Activated CD4-positive, alpha-beta memory T cell treated with anti-CD3 and anti-CD28 coated beads, Interleukin-2, amount 10 ng/mL, durations not matched to agents 7 days and 5 days (primary cell): ENCODE measurements at places on chromosomes 1 and 21. TPM values are rescaled to one million over a fixed set of nuclear protein-coding genes. Genes with fewer than 3 reads are reported as not detected.

Gene MROH9
- not detected for total RNA-seq

Gene GPR25
- total RNA-seq, result 0.25 TPM

Gene FHAD1
- total RNA-seq, result not detected

DNA sequence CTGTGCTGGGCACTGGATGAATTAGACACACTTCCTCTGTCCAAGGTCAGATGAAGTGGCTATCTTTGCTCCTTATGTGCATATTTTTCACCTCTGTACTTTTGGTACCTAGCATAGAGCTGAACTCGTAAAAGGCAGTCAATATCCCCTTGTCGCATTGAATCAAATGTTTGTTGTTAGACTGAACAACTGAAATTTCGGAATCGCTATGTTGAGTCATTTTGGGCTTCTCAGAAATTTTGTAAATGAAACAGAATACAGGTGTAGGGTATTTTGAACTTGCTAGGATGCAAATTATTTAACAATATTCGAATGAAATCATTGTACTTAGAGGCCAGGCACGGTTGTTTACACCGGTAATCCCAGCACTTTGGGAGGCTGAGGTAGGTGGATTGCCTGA is 48.0 kb downstream of the PDE4B start:
- DNase-seq, result no peak
- H3K27me3 ChIP-seq, result peaks cover 16% of the 10 kb centered on the region
- H3K4me3 ChIP-seq, result no peak overlapping the region
- no peak overlapping the region for H3K27ac ChIP-seq

DNA sequence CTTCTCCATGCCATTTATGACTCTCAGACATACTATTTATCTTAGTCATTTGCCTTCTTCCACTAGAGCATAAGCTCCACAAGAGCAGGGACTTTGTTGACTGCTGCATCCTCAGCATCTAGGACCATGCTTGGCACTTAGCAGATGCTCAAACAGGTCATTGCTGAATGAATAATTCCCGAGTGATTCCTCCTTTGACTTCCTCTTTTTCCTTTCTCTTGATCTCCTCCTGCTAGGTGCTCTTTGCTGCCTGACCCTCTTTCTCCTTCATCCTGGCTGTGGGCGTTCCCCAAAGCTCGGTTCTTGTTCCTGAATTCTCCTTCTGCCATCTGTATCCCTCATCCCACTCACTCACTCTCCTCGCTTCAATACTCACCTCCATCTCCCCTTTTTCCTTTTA is 23.5 kb downstream of the SYT6 start:
- H3K27me3 ChIP-seq, result peaks cover 22% of the 10 kb centered on the region
- H3K4me1 ChIP-seq, result peaks cover 3% of the 10 kb centered on the region
- no peak overlapping the region for H3K4me3 ChIP-seq
- H3K36me3 ChIP-seq, result no peaks in the 10 kb centered on the region
- no peak overlapping the region for H3K27ac ChIP-seq

GRCh38 chr1:50936321-50936720 is 23.7 kb downstream of the FAF1 start:
- H3K27ac ChIP-seq, result no peak overlapping the region
- no peak overlapping the region for H3K4me3 ChIP-seq
- no peak for DNase-seq
- H3K36me3 ChIP-seq, result peaks cover 6% of the 10 kb centered on the region
- no peaks in the 10 kb centered on the region for H3K27me3 ChIP-seq

DNA sequence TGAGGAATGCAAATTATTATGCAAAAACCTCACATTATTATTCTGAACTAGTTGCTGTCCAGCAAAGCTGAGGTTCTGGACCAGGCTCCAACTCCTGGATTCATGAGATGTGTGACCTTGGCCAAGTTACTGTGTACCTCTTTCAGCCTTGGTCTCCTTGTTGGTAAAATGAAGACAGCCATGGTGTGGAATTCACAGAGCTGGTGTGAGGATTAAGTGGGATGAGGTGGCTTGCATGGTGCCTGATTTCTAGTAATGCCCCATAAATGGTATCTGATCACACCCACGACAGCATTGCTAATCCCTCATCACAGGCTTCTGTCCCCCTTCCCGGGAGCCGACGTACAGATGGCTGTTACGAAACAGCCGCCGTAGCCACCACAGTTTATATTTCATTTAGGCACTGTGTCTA is 59.6 kb downstream of the PGBD5 start:
- H3K36me3 ChIP-seq, result no peaks in the 10 kb centered on the region
- no peak for DNase-seq
- H3K27me3 ChIP-seq, result peaks cover 6% of the 10 kb centered on the region
- H3K4me3 ChIP-seq, result no peak overlapping the region
- no peak overlapping the region for H3K27ac ChIP-seq

DNA sequence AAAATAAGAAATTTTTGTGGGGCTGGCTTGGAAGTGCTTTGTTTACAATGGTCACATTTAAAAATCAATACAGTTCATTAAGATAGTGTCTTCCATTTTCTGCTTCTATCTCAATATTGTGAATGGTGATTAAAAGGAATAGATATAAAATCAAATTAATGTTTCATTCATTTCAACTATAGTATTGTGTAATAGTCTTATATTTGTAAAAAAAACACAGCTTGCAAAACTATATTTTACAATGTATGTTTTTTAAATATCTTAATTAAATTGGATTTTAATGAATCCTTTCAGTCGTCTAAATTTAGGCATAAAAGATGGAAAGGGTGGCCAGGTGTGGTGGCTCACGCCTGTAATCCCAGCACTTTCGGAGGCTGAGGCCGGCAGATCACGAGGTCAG is 63.5 kb downstream of the CRB1 start:
- peaks cover 3% of the 10 kb centered on the region for H3K27me3 ChIP-seq
- H3K4me1 ChIP-seq, result no peaks in the 10 kb centered on the region
- no peak overlapping the region for H3K4me3 ChIP-seq
- H3K27ac ChIP-seq, result no peak overlapping the region
- DNase-seq, result no peak

DNA sequence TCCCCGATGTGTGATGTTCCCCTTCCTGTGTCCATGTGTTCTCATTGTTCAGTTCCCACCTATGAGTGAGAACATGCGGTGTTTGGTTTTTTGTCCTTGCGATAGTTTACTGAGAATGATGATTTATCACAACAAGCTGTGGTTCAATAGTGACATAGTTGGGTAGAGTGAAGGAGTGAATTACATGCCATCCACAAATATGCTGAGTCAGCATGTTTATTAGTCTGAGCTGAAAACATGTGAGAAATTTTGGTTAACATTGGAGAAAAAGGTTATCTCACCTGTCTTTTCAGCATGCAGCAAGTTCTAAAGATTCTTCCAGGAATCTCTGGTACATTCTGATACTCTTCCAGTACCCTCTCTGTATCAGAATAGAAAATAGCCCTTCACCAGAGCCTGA is 19.0 kb downstream of the OR2L3 start:
- no peak overlapping the region for H3K27ac ChIP-seq
- no peaks in the 10 kb centered on the region for H3K4me1 ChIP-seq
- no peak overlapping the region for H3K4me3 ChIP-seq

- no peaks in the 10 kb centered on the region for H3K27me3 ChIP-seq
- peaks cover 8% of the 10 kb centered on the region for H3K4me1 ChIP-seq
- DNase-seq, result no peak
- H3K4me3 ChIP-seq, result no peak overlapping the region
- no peak overlapping the region for H3K27ac ChIP-seq
These were observed 40.4 kb downstream of the GATAD2B start for GRCh38 chr1:153882296-153882912.

DNA sequence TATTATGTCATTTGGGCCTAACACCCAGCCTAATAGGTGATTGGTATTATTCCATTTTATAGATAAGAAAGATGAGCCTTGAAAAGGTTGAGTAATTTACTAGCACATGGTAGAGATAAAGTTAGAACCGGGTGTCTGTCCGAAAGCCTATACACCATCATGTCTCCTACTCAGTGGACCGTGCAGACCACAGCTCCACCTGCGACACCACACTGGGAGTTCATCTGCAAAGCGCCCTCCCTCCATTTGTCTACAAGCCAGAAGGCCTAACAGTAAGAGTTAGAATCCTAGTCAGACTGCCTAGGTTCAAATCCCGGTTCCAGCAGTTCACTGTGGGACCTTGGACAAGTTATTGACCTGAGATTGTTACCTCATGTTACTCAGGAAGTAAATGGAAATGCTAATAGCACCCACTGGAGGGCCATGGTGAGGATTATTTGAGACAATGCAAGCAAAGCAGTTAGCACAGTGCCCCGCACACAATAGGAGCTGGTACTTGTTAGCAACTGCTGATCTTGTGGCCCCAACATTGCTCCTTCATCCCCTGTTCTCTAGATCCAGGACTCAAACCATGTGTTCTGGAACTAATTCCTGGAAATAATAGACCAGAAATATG is 20.5 kb downstream of the ARMH1 start:
- peaks cover 21% of the 10 kb centered on the region for H3K4me1 ChIP-seq
- H3K36me3 ChIP-seq, result no peaks in the 10 kb centered on the region
- no peak overlapping the region for H3K4me3 ChIP-seq
- H3K27ac ChIP-seq, result no peak overlapping the region
- peaks cover 4% of the 10 kb centered on the region for H3K27me3 ChIP-seq
- no peak for DNase-seq

GRCh38 chr1:109935451-109935900 is 24.8 kb downstream of the CSF1 start:
- no peak overlapping the region for H3K27ac ChIP-seq
- DNase-seq, result no peak
- peaks cover 18% of the 10 kb centered on the region for H3K36me3 ChIP-seq
- H3K4me1 ChIP-seq, result peaks cover 24% of the 10 kb centered on the region
- no peak overlapping the region for H3K4me3 ChIP-seq
- H3K27me3 ChIP-seq, result peaks cover 24% of the 10 kb centered on the region

- H3K27me3 ChIP-seq, result no peaks in the 10 kb centered on the region
- peaks cover 6% of the 10 kb centered on the region for H3K36me3 ChIP-seq
- DNase-seq, result no peak
- H3K4me1 ChIP-seq, result peaks cover 65% of the 10 kb centered on the region
- peak overlapping the region; percentile 88 for H3K27ac ChIP-seq
- H3K4me3 ChIP-seq, result peak overlapping the region; percentile 56
These were observed 84.9 kb downstream of the ITPKB start for GRCh38 chr1:226654046-226654667.

DNA sequence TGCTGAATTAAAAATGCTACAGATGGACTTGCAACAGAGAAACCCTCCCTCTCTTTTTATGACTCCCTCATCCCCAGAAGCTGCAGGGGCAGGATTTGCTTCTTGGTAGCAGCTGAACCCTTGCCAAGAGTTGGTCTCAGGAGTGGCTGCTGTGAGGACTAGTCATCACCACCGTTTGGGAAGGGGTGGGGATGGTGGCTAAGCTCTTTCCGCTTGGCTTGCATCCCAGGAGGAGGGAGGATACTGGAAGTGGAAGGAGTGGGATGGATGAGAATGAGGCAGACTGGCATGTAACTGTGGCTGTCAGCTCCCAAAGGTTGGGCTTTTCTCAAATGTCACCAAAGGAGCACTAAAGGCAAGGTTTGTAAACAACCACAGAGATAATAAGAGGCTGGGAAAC is 50.8 kb upstream of the COL24A1 start:
- no peaks in the 10 kb centered on the region for H3K27me3 ChIP-seq
- no peaks in the 10 kb centered on the region for H3K4me1 ChIP-seq
- H3K4me3 ChIP-seq, result no peak overlapping the region
